Cardiac muscle cell (in vitro differentiated cells and primary cell): ENCODE measurements at places on chromosomes 1 and 21. TPM values are rescaled to one million over a fixed set of nuclear protein-coding genes. Genes with fewer than 3 reads are reported as not detected.

Gene SIM2
- polyA plus RNA-seq = 0.05 and 0.31 TPM in 2 replicates

Gene RBM8A
- 272 and 289 TPM in 2 replicates for polyA plus RNA-seq

Gene ERRFI1
- polyA plus RNA-seq = 7.1 and 8.3 TPM in 2 replicates

Gene NUDT4B
- polyA plus RNA-seq = not detected in 2 replicates

Gene GNG12
- 33.9 and 34.2 TPM in 2 replicates for polyA plus RNA-seq

Gene NID1
- 32.1 and 52.1 TPM in 2 replicates for polyA plus RNA-seq

Gene GBP7
- 0.49 and 0.71 TPM in 2 replicates for polyA plus RNA-seq

Gene CFHR2
- polyA plus RNA-seq = not detected in 2 replicates

Gene HSF2BP
- polyA plus RNA-seq = 0.22 and 1.8 TPM in 2 replicates

Gene CFHR1
- polyA plus RNA-seq = not detected in 2 replicates

Gene GPA33
- 0.07 and 0.35 TPM in 2 replicates for polyA plus RNA-seq

Gene KRTAP19-4
- polyA plus RNA-seq = not detected in 2 replicates

Gene SYPL2
- 17.0 and 27.3 TPM in 2 replicates for polyA plus RNA-seq

Gene ALDH4A1
- polyA plus RNA-seq = 122 and 126 TPM in 2 replicates

Gene SLAMF9
- not detected in 2 replicates for polyA plus RNA-seq

Gene C21orf58
- 11.1 and 36.5 TPM in 2 replicates for polyA plus RNA-seq

Gene CGN
- 1.2 and 2.0 TPM in 2 replicates for polyA plus RNA-seq

Gene ENO1
- 4,459 and 4,945 TPM in 2 replicates for polyA plus RNA-seq

Gene RHD
- 0.70 and 1.1 TPM in 2 replicates for polyA plus RNA-seq

Gene SMPDL3B
- polyA plus RNA-seq = 6.8 and 11.4 TPM in 2 replicates

Gene ELAVL4
- 0.41 TPM in 1 of 2 replicates, not detected in the other for polyA plus RNA-seq

Gene IVL
- polyA plus RNA-seq = not detected in 2 replicates

Gene ZSCAN20
- polyA plus RNA-seq = 1.4 and 4.5 TPM in 2 replicates

Gene DRAXIN
- polyA plus RNA-seq = 0.27 TPM in 1 of 2 replicates, not detected in the other

Gene SVBP
- polyA plus RNA-seq = 67.8 and 73.1 TPM in 2 replicates

Gene WDR64
- polyA plus RNA-seq = not detected in 2 replicates

Gene RYR2
- polyA plus RNA-seq = 29.8 and 34.4 TPM in 2 replicates

Gene OR1C1
- not detected in 2 replicates for polyA plus RNA-seq

Gene RUNX3
- 0.06 TPM in 1 of 2 replicates, not detected in the other for polyA plus RNA-seq

Gene PLA2G2A
- polyA plus RNA-seq = 1.5 TPM in 1 of 2 replicates, not detected in the other

Gene IL20
- polyA plus RNA-seq = not detected in 2 replicates

Gene ST6GALNAC3
- polyA plus RNA-seq = 8.6 and 14.8 TPM in 2 replicates

Gene C1orf116
- polyA plus RNA-seq = 0.29 TPM in 1 of 2 replicates, not detected in the other

Gene FAM177B
- not detected in 2 replicates for polyA plus RNA-seq

Gene CD1B
- not detected in 2 replicates for polyA plus RNA-seq

Gene SLAMF6
- not detected in 2 replicates for polyA plus RNA-seq

Gene PPFIA4
- 63.0 and 97.5 TPM in 2 replicates for polyA plus RNA-seq

Gene SEMA4A
- polyA plus RNA-seq = 0.65 and 2.9 TPM in 2 replicates

Gene DNAH14
- polyA plus RNA-seq = 13.5 and 28.9 TPM in 2 replicates

Gene CLIC6
- polyA plus RNA-seq = not detected in 2 replicates

Gene CACNA1E
- polyA plus RNA-seq = not detected in 2 replicates

Gene SPATA21
- polyA plus RNA-seq = not detected in 2 replicates

Gene FAM72D
- polyA plus RNA-seq = 0.94 and 7.0 TPM in 2 replicates

Gene HSD3B2
- not detected in 2 replicates for polyA plus RNA-seq

Gene GJA9
- not detected in 2 replicates for polyA plus RNA-seq

Gene KHDC4
- 26.6 and 31.5 TPM in 2 replicates for polyA plus RNA-seq

Gene HDAC1
- polyA plus RNA-seq = 96.8 and 110 TPM in 2 replicates

Gene FMO5
- 0.75 and 1.3 TPM in 2 replicates for polyA plus RNA-seq

Gene BCAN
- 0.23 and 0.39 TPM in 2 replicates for polyA plus RNA-seq

Gene CFAP107
- not detected in 2 replicates for polyA plus RNA-seq

Gene MROH7
- polyA plus RNA-seq = 7.0 and 10.0 TPM in 2 replicates

Gene OR6P1
- polyA plus RNA-seq = not detected in 2 replicates

Gene FCGR3A
- polyA plus RNA-seq = not detected in 2 replicates

Gene SELE
- not detected in 2 replicates for polyA plus RNA-seq

Gene FCGR3B
- not detected in 2 replicates for polyA plus RNA-seq

Gene RGS16
- polyA plus RNA-seq = 0.93 and 2.0 TPM in 2 replicates

Gene PHLDA3
- polyA plus RNA-seq = 57.3 and 69.1 TPM in 2 replicates
